ENCODE measurements at places on chromosomes 13 and 19.

DNA sequence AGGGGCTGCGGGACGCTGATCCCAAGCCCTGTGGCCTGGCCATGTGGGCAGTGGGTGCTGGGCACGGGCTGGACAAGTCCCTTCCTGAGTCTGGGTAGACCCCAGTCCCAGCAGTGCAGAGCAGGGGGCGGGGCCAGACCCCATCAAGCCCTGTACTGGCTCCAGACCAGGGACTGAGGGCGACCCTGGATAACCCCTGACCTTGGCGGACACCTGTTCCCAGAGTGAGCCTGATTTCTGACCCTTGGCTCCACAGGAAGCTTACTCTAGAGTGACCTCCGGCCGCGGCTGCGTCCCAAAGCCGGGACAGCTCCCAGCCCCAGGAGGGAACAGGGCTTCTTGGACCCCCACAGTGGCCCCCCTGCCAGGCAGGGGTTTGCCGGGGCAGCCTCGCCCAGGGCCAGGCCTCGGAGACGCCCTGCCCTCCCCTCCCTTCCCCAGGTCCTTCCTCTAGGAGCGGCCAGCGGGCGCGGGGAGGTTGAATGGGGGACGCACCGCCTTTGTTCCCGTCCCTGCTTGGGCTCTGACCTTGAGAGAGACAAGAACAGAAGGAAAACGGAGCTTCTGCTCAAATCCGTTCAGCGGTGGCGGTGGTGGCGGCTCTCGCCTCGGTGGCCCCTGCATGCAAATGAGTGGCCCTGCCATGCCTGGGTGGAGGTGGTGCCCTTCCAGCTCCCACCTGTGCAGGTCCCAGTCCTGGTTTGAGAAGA is 2.3 kb upstream of the EFNA2 start:
- DNase-seq, result no peak

DNA sequence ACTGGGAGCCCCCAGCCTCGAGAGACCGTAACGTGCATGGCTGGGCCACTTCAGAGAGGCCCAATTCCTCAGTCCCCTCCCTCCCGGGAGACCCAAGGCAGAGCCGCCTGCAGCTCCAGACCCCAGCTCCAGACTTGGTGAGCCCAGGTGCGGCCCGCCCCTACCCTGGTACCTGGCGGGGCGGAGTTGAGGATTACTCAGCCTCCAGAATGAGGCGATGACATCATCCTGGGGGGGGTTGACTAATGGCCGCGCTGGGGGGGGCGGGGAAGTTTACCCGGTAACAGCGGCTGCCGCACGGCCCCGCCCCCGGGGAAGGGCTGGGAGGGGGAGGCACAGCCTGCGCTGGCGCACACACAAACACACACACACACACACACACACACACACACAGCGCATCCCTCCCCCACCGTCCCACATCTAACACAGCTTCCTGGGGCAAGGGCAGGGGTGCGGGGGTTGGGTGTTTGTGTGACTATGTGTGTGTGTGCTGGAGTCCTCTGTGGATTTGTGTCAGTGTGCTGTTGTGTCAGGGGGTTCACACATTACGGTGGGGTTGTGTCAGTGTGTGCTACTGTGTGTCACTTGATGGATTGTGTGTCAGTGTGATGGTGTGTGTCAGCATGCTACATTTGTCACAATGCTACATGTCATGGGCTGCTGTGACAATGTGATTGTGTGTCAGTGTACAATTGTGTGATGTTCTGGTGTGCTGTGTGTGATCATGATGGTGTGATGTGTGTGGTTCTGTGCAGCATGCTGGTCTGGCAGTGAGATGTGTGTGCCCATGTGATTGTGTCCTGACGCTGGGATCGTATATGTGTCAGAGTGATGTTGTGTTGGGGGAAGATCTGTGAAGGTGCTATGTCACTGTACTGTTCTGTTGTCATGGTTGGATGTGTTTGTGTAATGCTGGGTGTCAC is 10.3 kb upstream of the BBC3 start:
- DNase-seq, result no peak

DNA sequence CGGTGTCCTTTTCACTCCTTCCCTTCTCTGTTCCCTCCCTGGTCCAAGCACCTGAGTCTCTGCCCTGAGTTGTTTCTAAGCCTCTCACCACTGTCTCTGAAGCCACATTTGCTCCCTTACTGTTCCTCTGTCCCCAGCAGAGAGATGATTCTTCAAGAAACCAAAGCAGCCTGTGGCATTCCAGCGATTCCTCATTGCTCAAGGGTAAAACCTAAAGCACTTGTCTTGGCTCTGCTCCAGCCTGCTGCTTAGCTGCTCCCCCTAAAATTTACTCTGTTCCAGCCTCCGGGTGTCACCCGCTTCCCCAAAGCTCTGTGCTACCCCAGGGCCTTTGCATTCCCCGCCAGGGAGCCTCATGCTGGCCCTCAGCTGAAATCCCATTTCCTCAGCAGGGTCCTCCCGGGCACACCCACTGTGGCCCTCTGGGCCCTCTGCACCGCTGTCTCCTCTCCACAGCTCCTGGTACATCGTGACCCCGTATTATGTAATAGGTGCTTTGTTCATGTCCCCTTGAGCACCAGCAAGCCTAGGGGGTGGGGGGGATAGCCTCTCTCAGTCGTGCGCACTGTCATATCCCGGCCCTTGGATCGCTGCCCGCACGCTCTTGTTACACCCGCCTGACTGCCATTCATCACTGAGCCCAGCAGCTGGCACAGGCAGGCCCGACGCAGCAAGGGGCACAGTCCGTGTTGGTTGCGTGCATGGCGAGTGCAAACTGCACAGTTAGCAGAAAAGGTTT is 15.8 kb downstream of the TECR start:
- no peak for DNase-seq

DNA sequence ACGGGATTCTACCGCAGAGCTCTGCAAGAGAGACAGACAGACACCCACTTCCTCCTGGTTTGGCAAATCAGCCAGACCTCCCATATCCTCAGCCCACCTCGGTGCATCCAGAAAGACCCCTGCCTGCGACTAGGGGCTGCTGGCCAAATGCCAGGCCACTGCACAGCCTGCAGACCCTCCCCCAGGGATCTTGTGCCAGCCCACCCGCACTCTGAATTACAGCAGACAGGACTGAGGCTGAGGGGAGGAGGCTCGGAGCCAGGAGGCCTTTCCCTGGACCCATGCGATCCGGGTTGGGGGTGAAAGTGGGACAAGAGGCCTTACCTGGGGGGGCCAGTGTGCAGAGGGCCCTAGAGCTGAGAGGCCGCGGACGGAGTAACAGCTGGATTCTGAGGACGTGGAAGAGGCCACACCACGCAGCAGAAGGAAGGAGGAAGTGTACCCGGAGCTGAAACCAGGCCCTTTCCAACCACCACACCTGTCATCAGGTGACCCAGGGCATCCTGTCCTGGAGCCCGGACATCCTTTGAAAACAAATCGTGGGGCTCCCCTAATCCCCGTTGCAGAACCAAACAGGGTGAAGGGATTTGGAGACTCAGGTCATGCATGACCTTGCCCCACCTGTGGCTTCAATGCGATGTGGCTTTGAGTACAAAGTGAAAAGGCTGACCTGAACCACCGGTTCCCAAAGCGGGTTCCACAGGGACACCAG is 993 bp downstream of the FUT6 start:
- DNase-seq, result no peak

DNA sequence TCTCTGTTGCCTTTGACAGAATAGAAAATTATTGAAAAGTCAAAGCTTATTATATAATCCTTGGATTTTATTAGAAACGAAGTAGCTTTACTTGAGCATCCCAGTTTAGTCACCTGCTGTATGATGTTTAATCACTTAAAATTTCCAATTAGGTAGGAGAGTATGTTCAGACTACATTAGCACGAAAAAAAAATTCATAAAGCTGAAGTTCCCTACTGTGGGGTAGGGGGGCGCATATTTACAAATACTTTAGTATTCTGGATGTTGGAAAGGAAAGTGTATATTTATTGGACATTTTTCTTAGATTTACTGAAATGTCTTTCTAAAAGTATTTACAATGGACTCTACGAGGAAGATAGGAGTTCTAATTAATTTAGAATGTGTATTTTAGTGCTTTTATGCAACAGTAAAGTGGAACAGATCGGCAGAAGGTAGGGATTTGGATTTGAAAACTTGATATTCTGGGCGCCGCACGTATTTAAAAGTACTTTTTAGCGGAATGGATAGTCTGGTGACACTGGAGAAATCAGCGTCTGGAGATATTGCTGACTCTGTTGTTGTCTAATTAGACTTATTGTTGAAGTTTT is 1.9 kb downstream of the CDK8 start:
- no peak for DNase-seq

- DNase-seq, result no peak
Measured at GRCh38 chr19:3045885-3046697, 16.2 kb downstream of the TLE5 start.
